ENCODE measurements at places on chromosomes 1 and 21. TPM values are rescaled to one million over a fixed set of nuclear protein-coding genes. Genes with fewer than 3 reads are reported as not detected.

The ATP5IF1 gene
- total RNA-seq = 165 TPM

The DTL gene
- 17.4 TPM for total RNA-seq

The TACSTD2 gene
- total RNA-seq = not detected

The LRRC42 gene
- 29.4 TPM for total RNA-seq

The CGN gene
- total RNA-seq = 1.8 TPM

The EXTL2 gene
- total RNA-seq = 6.9 TPM

All from A549 treated with Mapracorat at 1 μM for 4 hours (cell line).